ENCODE measurements at places on chromosomes 6 and 20.
A peak's percentile ranks its signal among the peaks of the same experiment; 100 is the strongest.

DNA sequence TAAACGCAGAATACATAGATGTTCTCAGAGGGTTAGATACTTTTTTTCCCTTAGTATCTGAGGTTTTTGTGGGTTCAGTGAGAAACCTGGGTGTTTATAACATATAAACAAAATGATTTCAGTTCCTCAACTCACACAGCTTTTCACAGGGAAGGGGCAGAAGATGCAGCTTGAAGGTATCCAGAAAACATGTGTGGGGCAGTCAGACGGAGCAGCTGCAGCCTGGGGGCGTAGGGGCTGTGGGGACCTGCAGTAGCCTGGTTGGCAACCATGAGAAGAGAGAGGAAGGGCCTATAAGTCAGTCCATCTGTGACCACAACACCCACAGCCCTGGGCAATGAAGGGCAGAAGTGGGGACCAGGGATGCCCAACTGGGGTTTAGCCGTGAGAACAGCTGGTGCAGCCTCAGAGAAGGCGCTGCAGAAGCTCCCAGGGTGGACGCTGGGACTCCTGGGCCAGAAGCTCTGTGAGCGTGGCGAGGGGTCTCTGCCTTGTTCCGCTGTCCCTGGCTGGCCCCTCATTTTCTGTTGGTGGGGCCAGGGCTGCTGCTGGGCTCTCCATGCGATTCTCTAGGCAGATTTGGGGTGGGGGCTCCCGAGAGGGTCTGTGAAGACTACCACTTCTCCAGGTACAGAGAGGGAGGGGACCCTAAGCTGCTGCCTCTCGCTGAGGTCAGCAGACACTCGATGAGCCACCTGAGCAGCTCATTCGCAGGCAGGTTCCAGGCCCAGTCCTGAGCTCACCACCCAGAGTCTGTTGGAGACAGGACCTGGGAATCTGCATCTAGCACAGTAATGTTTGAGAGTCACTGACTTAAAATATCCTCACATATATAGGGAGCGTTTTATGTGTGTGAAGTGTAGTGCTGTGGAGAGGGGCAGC lies 181.2 kb downstream of the ZDHHC14 start:
- DNase-seq, result no peak

DNA sequence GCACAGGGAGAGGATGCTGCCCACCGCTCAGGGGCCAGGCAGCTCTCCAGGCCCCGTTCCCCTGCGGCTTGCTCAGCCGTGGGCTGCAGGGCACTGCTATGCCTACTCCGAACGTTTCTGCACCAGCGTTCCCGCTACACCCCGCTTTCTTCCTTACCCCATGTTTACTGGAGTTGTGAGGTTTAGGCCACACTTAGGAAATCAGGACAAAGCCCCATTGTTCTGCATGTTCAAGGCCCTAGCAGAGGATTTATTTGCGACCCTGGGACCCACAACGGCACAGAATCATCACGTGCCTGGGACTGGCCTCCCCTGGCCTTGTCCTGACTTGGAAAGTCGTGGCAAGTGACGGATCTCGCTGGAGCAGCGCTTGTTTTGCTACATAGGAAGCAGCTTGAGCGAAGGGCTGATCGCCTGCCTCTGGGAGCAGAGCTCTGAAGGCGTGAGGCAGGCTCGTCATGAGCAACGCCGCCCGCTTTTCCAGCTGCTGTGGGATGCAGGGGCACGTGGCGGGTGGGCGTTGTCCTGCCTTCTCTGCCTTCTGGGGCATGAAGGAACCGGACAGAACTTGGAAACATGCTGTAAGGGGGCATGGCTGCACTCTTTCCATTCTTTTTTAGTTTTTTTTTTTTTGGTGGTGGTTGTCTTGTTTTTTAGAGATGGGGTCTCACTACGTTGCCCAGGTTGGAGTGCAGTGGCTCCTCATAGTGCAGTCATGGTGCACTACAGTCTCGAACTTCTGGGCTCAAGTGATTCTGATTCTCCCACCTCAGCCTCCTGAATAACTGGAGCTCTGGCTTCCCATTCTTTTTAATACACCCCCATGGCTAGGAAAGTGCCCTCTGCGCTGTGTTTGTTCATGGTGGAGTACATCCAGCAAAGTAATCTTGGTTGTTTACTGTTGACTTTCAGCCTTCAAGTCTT lies 14.6 kb upstream of the TMEM181 start:
- no peak for DNase-seq

GRCh38 chr20:634148-634925 lies 18.7 kb downstream of the SRXN1 start:
- no peak for DNase-seq

GRCh38 chr6:42038811-42039408 lies 11.4 kb upstream of the TAF8 start:
- DNase-seq, result no peak

DNA sequence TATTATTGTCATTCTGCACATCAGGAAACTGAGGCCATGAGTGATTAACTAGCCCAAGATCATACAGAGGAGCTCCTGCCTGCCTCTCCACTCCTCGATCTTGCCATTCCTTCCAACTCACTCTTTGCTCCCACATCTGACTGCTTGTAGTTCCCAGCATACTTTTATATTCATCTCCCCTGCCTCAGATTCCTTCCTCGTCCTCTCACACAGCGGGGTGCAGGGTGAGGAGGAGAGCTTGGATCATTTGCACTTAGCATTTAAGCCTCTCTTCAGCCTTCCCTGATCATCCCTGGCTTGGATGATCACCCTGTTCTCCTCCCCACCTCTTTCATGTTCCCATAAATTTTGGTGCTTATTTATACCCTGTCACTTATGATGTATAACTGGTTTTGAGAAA lies 515.1 kb upstream of the SOX4 start:
- no peak for DNase-seq

GRCh38 chr6:53335224-53335994 lies 13.3 kb downstream of the ELOVL5 start:
- peak; percentile 19 for DNase-seq

GRCh38 chr6:38566295-38567030 lies 73.3 kb downstream of the BTBD9 start:
- no peak for DNase-seq

- no peak for DNase-seq
Measured at GRCh38 chr20:36490191-36490590, 51.1 kb upstream of the MYL9 start.

GRCh38 chr6:15620611-15621010 lies 42.2 kb downstream of the DTNBP1 start:
- DNase-seq, result no peak

GRCh38 chr6:134521116-134521501 lies 203.2 kb upstream of the SGK1 start:
- no peak for DNase-seq

DNA sequence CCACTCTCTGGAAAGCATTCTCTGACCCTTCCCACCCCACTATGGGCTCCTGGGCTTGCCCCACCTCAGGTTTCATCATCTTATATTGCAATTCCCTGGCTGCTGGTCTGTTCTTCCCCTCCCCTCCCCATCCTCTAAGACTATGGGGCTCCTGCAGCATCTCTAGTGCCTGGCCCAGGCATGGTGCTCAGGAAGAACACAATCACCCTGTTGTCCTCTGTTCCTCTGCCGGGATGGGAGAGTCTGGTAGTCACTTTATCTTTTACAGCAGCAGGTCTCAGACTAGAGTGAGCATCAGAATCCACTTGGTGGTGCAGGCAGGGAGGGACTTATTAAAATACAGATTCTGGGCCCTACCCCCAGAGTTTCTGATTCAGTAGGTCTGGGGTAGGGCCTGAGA lies 5.0 kb upstream of the LPIN3 start:
- DNase-seq, result no peak

DNA sequence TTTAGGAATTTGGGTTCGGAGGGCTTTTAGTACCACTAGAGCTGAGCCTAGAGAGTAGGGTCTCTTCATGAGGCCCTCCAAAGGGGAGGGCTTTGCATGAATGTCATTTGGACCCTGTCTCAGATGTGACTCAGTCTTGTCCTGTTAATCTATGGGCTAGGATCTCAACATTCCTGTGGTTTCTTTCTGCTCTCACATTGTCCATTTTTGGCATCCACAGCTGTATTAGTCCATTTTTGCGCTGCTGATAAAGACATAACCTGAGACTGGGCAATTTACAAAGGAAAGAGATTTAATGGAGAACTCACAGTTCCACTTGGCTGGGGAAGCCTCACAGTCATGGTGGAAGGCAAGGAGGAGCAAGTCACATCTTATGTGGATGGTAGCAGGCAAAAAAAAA lies 61.0 kb downstream of the CRYBG1 start:
- DNase-seq, result no peak

DNA sequence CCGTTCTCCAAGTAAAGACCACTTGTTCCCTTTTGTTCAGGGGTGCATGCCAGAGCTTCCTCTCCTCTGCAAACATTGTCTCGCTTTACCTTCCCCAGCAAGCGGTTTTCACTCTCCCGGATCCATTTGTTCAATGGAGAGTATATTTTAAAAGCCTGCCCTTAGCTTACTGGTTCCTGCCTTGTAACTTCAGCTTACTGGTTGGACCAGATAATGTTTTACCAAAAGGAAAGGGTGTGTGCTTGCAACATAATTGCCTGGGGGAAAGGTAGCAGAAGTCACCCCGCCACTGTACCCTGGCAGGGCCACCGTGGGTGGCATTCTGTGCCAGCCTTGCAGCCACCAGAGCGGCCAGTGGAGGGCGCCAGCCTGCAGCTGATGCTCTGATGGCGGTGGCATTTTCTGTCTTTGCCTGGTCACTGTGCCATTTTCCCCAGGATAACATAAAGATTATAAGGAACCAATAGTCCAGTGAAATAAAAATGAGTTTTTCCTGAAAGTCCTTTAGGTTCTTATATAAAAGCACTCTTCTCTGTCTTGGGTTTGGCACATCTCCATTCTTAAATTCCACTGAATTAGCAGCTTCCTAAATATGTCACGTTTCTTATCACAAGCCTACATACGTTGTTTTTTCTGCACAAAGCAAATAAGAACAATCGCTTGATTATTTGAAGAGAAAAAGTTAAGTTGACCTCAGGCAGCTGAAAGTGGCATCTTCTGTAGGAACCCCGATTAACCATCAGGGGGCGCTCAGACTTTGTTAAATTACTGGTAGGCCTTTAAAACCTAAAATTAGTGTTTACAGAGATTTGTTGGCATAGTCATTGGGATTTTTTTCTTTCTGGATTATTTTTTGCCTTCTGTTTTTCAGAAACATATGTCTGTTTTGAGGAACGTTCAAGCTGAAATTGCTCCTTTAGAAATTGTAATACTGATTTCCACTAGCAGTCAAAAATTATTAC lies 67.4 kb upstream of the XRN2 start:
- peak; percentile 15 for DNase-seq

DNA sequence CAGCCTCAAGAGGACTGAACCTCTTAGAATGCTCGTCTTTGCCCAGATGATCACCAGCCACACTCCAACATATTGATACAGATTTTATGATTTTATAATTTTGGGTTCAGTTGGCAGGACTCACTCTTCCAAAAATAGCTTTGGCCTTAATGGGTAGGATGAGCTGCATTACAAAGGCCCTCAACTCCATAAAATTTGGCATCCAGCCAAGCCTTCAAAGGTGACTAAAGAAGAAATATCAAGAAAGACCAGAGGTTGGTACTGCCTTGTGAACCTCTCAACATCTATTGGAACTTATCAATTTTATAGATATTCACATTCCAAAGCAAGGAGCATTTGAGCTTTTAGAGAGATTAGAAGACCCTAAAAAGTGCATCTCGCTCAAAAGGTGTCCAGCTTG lies 48.4 kb upstream of the SNAP25 start:
- DNase-seq, result no peak

- DNase-seq, result no peak
Measured at GRCh38 chr6:1802491-1803395, 193.0 kb downstream of the FOXC1 start.

DNA sequence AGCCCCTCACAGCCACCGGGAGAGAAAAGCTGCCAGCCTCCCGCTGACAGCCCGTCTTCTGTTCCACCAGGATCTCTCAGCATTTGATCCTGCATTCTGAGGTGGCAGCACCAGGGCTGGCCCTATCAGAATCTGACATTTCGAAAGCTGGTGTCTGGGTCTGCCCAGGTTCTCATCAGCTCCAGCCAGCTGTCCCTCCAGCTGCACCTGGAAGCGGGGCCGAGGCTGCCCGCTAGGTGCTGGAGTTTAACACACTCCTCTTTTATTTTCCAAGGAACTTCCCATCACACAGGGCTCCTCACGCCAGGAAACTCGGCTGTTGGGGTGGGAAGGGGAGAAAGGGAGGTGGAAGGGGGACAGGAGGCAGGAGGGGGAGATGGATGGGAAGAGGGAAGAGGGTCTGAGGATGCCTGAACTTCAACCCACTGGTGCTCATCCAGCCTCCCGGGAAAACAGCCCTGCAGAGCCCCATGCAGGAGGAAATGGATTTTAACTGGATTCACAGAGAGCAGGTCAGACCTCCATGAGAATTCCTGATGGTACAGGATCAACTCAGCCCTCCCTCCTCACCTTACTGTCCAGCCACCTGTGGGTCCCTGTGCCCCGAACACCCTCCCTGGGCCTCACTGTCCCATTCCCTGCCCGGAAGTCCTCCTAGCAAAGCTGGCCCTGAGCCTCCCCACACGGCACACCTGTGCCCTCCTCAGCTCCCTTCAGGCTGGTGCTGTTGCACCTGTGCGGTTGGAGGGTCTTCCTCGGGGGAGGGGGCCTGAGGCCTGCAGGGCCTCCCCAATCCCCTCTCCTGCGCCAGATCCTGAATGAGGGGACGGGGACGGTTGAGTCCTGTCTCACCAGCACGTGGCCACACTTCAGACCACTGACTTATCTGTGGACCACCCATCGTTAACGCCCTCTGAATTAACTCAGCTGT lies 3.9 kb upstream of the LSM14B start:
- no peak for DNase-seq

- no peak for DNase-seq
Measured at GRCh38 chr6:10410207-10411050, 4.4 kb downstream of the TFAP2A start.

GRCh38 chr20:35144694-35145093 lies 2.4 kb downstream of the EDEM2 start:
- no peak for DNase-seq

- DNase-seq, result no peak
Measured at GRCh38 chr20:16654858-16655535, 74.8 kb upstream of the SNRPB2 start.

DNA sequence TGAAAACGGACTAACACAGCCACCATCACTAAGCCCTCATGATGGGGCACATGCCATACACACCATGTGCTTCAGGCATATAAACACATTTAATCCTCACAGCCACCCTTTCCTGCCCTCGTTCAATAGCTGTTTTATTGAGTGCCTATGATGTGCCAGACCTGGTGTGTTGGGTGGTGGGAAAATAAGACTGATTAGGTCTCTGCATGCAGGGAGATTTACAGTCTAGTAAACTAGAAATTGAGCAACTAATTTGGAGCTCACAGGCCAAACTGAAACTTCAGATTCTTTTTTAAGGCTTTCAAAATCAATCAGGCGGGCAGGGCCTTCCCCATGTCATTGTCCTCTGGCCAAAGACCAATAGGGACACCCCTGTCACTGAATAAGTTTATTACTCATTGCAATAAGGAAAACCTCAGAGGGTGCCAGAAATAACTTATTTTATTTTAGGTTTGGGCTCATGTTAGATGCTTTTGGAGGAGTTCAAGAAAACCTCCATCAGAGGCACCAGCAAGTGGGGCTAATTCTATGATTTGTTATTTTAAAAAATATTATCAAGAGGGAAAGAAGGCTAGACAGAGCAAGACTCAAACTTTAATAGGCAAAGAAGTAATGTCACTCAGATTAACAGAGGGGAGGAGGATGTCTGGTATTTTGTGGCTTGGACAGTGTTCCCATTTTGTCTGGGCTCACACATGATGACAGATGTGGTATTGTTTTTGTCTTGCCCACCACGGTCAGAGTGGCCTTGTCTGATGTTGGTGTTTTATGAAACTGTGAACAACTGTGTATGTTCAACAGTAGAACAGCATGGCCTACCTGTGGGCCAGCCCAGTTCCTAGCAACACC lies 12.0 kb downstream of the ZFP64 start:
- DNase-seq, result no peak
